H4 (cell line): ENCODE measurements at places on chromosomes 16 and 17. TPM values are rescaled to one million over a fixed set of nuclear protein-coding genes. Genes with fewer than 3 reads are reported as not detected.

The TMEM220 gene
- total RNA-seq = not detected in 2 replicates

The PPY gene
- total RNA-seq = not detected in 2 replicates

The CSH1 gene
- total RNA-seq = not detected in 2 replicates

The CDH13 gene
- total RNA-seq = 0.51 TPM in 1 of 2 replicates, not detected in the other

The WNT9B gene
- total RNA-seq = not detected in 2 replicates

The SLC9A5 gene
- total RNA-seq = 0.81 and 1.4 TPM in 2 replicates

The CSF3 gene
- total RNA-seq = not detected in 2 replicates

The TMEM235 gene
- total RNA-seq = not detected in 2 replicates

The OR1A2 gene
- total RNA-seq = not detected in 2 replicates

The JPH3 gene
- 3.3 and 4.2 TPM in 2 replicates for total RNA-seq

The DLG4 gene
- 2.3 and 3.9 TPM in 2 replicates for total RNA-seq

The CWC25 gene
- 5.2 and 8.1 TPM in 2 replicates for total RNA-seq

The KRTAP17-1 gene
- not detected in 2 replicates for total RNA-seq
